ENCODE measurements at places on chromosomes 16 and 17. TPM values are rescaled to one million over a fixed set of nuclear protein-coding genes. Genes with fewer than 3 reads are reported as not detected.

Gene STAC2
- not detected for total RNA-seq

Gene SKAP1
- 60.5 TPM for total RNA-seq

Gene TNFRSF13B
- not detected for total RNA-seq

Gene C17orf50
- not detected for total RNA-seq

Gene KLHL10
- 0.16 TPM for total RNA-seq

Gene SLC25A39
- total RNA-seq = 132 TPM

Gene MIS12
- total RNA-seq = 34.1 TPM

Gene CLDN6
- not detected for total RNA-seq

Gene PNMT
- not detected for total RNA-seq

Gene KRTAP4-3
- total RNA-seq = not detected

Gene ADCY7
- 78.7 TPM for total RNA-seq

Gene KRT39
- not detected for total RNA-seq

Gene MT4
- total RNA-seq = not detected

Gene FOXF1
- total RNA-seq = not detected

Gene CBX2
- total RNA-seq = 9.7 TPM

Gene MGAT5B
- 0.55 TPM for total RNA-seq

Gene FAM171A2
- total RNA-seq = 0.32 TPM

Gene RRAD
- 1.8 TPM for total RNA-seq

Gene VASN
- total RNA-seq = 0.16 TPM

Gene MAF
- 73.6 TPM for total RNA-seq

Gene CD300LB
- total RNA-seq = not detected

Gene KPNA2
- 247 TPM for total RNA-seq

Gene MFAP4
- not detected for total RNA-seq

Gene KRT33A
- not detected for total RNA-seq

Gene MT1B
- total RNA-seq = not detected

Gene VMP1
- 479 TPM for total RNA-seq

Gene SPSB3
- total RNA-seq = 27.1 TPM

Gene HBQ1
- 0.62 TPM for total RNA-seq

Gene CETP
- total RNA-seq = not detected

Gene NHERF2
- 2.6 TPM for total RNA-seq

Gene TBCD
- total RNA-seq = 120 TPM

Gene RHBDL3
- total RNA-seq = 0.11 TPM

Gene KRTAP2-1
- total RNA-seq = not detected

Gene ITGB4
- 1.3 TPM for total RNA-seq

Gene KIF22
- total RNA-seq = 132 TPM

Gene LDHD
- total RNA-seq = not detected

Gene HBA1
- total RNA-seq = not detected

Gene KRTAP4-4
- not detected for total RNA-seq

Gene TEX14
- total RNA-seq = 0.09 TPM

Gene NUPR1
- total RNA-seq = not detected

Gene OMG
- total RNA-seq = 0.11 TPM

Gene GCGR
- not detected for total RNA-seq

All from activated T-helper 2 cell treated with anti-CD3 and anti-CD28 coated beads, Interferon-gamma antibody, Interleukin-2, Interleukin-4, amounts not matched to agents 10 μg/mL and 5 μg/mL and 100 μg/mL, durations not matched to agents 14 hours and 24 hours and 36 hours (primary cell).